ENCODE measurements at places on chromosomes 3 and 15.
A peak's percentile ranks its signal among the peaks of the same experiment; 100 is the strongest.

DNA sequence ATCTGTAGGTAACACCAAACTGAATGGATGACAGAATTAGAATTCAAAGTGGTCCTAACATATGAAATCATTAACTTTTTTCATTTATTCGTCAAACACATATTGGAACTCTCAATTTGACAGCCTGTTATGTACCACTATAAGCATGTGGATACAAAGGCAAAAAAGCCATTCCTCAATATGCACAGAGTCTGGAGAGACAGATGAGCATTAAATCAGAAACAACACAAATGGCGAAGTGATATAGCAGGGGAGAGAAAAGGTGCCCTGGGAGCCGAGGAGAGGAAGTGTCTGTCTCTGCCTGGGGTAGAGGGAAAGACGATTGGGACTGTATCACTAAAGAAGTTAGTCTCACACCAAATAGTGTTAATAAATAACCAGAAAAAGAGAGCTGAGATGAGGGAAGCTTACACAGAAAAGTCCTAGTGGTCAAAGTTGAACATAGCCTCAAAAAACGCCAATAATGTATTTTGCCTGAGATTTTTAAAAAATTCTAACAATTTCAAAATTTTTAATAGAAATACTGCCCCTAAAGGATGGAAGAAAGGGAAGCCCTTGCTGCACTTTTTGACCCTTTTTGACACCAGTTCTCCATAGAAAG, 417.5 kb downstream of the TUSC7 start:
- no peak for DNase-seq

GRCh38 chr3:72154391-72155335, 369.7 kb upstream of the PROK2 start:
- no peak for DNase-seq

DNA sequence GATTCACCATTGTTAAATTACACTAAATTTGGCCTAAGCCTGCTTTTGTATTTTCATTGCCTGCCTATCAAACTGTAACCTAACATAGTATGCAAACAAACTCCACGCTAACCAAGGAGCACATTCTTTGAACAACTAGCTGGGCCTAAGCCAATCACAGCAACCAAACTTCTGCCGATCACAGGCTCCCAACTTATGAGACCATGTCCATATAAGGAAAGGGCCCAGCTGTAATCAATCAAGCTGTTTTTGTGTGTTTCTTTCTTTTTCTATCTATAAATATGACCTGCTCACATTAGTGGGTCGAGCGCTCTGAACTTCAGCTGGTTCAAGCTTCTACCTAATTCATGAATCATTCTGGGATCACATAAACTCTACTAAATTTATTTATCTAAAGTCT, 473.6 kb downstream of the SI start:
- no peak for DNase-seq

DNA sequence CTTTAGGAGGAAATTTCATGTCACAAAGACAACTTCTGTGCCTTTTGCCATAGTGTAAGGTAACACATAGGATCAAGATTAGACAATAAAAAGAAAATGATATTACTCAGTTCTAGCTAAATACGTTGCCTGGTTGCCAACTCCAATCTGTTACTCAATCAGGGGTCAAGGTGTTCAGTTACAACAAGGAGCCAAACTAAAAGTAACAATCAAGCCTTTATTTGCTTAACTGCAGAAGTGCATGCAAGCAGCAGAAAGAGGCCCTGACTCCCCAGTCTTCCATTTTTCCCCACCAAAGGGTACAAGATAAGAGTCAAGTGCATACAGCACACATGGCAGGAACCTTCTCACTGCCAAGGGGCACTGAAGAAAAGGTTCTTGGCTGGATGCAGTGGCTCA, 28.3 kb upstream of the PPP4R2 start:
- DNase-seq = no peak

DNA sequence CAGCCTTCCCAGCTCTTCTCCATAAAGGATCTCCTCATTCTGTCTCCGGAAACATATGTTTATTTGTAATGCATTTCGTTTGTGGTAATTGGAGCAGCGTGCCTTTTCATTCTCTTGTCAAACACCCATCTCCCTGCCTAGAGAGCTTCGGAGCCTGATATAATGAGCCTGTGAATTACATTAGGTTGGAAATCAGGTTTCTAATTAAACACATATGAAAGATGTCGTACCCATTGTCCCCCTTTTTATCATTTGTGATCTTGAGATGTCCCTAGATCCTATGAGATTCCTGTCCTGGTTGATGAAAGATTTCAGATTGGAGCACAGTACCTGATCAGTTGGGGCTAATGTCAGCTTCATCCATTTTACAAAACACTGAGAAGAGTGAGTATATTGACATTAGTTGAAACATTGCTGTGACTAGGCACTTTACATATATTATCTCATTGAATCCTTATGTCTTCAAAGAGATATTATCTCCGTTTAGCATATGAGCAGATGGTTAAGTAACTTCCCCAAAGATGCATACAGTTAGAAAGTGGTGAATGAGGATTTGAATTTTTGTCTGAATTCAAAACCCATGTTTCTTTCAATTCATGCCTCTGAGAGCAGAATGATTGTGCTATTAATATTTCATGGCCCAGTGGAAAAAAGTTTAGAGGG, 23.1 kb downstream of the SYN2 start:
- no peak for DNase-seq

- DNase-seq = no peak
Measured at GRCh38 chr3:194280777-194281176, 70.4 kb downstream of the CPN2 start.

DNA sequence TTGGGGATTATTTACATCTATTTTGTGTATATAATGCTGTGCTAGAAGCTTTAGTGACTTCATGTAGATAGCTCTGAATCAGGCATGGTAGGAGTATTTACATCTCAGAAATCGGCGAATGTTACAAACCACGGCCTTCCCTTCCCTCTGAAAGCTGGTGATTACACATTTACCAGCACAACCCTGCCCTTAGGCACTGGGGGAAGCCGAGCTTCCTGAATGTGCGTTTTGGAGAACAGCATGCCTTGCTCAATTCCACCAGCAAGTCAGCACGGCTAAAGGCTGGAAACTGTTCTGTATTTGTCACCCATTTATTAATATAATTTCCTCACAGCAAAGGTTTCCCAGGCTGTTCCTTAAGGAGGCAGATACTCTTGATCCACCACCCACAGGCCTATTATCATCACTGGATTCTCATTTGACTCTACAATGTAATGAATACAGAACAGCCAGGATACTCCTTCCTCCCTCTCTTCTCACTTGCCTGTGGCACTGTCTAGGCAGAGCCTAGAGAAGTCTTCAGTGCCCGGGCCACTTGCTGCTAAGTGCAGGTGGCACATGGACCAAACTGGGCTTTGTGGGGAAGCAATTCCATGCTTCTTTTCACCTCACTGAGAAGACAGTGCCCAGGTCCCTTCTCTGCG, 55.2 kb upstream of the CACNA2D3 start:
- DNase-seq = no peak

DNA sequence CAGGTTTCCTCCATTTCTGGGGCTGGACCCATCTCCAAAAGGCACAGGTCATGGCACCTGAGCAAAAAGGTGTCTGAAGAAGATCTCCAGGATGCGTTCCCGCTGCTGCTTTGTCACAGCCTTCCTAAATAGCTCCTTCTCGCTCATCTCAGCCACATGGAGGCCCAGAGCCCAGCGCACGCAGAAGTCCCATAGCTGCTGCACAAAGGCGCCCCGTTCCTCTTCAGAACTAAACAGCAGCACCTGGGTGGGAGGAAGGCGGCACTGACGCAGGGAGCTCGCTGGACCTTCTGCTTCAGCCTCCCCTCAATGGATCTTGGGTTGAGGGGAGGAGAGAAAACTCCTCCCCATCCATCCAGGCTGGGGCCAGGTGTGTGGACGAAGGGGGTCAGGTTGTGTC, 8.4 kb downstream of the DUOX2 start:
- no peak for DNase-seq

DNA sequence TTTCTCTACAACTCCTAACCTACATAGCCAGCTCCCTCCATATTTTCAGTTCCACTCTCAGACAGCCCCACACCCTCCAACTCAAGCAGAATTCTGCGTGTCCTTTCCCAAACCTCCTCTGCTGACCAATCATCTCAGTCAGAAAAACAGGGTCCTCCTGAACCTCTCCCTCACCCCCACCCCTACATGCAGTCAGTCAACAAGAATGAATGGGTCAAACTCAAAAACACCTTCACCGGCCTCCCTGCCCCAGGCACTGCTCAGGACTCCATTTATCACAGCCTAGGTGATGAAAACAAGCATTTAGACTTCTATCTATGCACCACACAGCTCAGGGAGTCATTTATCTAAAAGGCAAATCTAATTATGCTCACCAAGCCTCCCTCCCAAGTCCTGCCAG, 32.4 kb downstream of the MYL3 start:
- no peak for DNase-seq

- DNase-seq = no peak
Measured at GRCh38 chr15:77001966-77002365, 7.0 kb downstream of the PSTPIP1 start.

DNA sequence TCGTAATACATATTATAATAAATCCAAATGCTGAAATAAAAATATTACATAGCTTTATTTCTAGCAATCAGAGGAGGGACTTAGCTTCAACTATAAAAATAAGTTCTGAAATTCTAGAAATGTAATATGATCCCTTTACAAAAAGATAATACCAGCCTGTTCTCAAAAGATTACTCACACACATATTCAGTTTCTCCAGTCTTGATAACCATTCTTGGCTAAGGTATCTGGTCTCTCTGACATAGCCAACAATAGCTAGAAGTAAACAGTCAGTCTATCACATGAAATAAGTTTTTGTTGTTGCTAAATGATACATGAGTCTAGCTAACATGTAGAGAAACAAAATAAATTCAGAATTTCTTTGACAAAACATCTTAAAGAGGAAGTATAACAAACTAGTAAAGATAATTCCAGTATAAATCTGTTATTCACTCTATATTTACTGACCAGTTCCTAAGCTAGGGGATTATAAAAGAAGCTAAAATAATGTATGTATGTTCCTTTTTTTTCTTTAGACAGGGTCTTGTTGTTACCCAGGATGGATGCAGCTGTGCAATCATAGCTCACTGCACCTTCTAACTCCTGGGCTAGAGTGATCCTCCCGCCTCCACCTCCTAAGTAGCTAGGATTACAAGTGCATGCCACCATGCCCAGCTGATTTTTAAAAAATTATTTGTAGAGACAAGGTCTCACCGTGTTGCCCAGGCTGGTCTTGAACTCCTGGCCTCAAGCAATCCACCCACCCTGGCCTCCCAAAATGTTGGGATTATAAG, 170.6 kb downstream of the TBL1XR1 start:
- no peak for DNase-seq

DNA sequence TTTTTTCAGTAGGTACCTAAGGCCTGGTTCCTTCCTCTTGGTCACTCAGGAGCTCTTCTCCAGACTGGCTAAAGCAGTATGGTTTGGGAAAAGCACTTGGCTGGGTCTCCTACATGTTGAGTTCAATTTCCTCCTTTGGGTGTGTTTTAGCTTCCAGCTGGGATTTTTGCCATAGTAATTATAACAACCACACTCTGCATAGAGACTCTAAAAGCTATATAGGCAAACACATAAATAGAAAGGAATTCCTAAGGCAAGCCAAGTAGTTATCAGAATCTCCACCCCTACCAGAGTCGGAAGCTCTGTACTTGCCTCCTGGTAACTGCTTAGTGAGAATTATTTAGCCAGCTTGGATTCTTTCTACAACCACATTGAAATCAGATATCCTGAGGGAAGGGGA, 48.6 kb downstream of the FOXL2 start:
- no peak for DNase-seq

GRCh38 chr3:4568841-4569240, 75.7 kb downstream of the ITPR1 start:
- no peak for DNase-seq

GRCh38 chr3:151357463-151357850, 27.1 kb downstream of the P2RY12 start:
- no peak for DNase-seq

DNA sequence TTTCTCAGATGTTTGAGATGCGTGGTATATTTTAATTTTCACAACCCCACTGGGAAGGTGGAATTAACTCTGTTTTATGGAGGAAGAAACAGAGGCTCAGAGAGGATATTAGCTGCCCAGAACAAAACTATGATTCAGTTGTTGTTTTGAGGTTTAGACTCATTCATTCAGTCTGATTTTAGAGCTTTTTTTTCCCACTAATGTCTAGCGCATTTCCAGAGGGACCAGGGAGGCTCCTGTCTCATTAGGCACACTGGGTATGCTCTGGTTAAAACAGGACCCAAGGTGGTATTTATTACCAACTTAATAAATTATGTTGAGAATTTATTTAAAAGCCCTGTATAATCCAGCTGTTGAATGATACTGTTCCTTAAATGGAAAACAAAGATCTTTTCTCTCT, 272.0 kb upstream of the RGMA start:
- no peak for DNase-seq

GRCh38 chr3:177810162-177810623, 612.9 kb upstream of the TBL1XR1 start:
- peak; percentile 85 for DNase-seq

DNA sequence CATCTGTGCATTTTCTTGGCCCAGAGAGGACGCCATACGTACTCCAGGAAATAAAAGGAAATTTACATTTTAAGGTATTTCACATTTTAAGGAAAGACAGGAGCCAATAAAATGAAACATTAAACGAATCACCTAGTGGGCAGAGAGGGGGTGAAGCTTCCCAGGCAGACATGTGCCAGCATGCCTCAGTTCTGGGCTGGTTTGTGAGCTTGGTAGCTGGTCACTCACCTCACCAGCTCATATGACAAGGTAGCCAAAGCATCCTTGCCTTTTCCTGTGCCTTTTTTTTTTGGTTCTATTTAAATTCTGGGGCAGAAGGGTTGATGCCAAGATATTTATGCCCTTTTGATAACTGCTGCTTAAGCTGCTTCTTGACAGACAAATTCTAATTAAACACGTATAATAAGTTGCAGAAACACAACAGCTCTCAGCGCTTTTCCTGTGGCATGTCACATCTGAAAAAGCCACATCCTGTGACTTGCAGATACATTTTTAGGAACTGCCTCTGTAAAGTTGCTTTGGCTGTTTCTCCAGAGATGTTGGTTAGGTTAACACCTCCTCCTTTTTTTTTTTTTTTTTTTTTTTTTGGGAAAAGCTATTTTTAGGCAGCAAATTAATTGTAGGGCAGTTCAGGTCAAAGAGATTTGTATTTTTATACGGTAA, 218.6 kb downstream of the PDCD6IP start:
- no peak for DNase-seq

GRCh38 chr15:69539345-69539744, 86.7 kb downstream of the RPLP1 start:
- DNase-seq = no peak

DNA sequence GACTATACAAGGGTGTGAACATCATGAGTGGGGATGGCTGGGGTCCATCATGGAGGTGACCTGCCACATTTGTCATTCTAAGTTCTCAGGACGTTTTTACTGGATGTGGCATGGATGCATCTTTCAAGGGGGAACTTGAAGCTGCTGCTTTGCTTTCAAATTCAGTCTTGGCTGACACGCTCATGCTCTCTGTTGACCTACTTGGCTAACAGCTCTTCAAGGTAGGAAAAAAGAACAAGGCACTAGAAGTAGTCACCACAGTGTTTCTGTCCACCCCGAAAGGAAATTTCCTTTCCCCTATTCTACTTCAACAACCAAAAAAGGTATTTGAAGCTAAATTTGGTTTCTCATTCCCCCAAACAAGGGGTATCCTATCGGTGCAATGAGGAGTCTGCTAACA, 15.0 kb downstream of the STIMATE start:
- DNase-seq = no peak
